Hematopoietic multipotent progenitor cell treated with erythropoietin and hydrocortisone succinate and interleukin-3 and kit ligand, for 6 days (in vitro differentiated cells): ENCODE measurements at places on chromosomes 1 and 21.

GRCh38 chr1:21295002-21295401, 4.7 kb upstream of the ECE1 start:
- peak; percentile 78 for DNase-seq

GRCh38 chr1:219416598-219417238, 196.2 kb downstream of the ZC3H11B start:
- peak; percentile 74 for DNase-seq

GRCh38 chr1:29209173-29209572, 21.6 kb downstream of the MECR start:
- DNase-seq = no peak

- DNase-seq = no peak
Measured at GRCh38 chr1:237287876-237288521, 246.0 kb downstream of the RYR2 start.

DNA sequence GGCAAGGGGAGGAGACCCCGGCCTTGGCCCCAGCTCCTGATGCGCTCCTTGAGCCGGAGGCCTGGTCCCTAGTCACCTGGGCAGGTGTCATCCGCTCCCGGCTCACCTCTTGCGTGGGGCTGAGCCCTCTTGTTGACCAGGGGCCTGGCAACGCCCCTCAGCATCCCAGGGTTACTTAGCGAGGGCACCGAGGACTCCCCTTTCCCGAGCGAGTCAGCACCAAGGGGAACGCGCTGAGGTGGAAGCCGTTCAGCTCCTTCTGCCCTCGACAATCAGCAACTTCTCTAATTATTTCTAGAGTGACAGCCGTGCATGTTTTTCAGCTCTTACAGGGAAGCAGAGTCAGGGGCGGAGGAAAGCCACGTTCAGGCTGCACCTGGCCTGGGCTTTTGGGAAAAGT, 522 bp downstream of the SLC45A1 start:
- no peak for DNase-seq

GRCh38 chr1:8427986-8428385, 110.1 kb downstream of the SLC45A1 start:
- peak; percentile 66 for DNase-seq

GRCh38 chr1:164672588-164672987, 113.6 kb downstream of the PBX1 start:
- peak; percentile 28 for DNase-seq

DNA sequence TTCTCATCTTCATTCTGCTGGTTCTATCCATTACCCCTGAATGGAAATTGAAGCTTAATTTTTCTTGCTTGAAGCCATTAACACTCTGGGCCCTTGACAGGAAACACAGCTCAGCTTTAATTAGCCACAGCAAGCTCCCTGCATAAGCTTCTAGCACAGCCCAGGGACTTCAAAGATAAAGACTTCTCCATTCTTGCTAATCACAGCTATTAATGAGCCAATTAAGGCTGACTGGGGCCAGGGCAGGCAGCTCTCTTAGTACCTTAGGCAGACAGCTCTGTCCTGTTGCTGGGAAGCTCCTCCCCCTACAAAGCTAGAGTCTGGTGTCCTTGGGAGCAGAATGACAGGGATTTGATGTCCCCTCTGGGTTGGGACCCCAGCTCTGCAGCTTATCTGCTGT, 27.9 kb upstream of the TRABD2B start:
- DNase-seq = no peak

DNA sequence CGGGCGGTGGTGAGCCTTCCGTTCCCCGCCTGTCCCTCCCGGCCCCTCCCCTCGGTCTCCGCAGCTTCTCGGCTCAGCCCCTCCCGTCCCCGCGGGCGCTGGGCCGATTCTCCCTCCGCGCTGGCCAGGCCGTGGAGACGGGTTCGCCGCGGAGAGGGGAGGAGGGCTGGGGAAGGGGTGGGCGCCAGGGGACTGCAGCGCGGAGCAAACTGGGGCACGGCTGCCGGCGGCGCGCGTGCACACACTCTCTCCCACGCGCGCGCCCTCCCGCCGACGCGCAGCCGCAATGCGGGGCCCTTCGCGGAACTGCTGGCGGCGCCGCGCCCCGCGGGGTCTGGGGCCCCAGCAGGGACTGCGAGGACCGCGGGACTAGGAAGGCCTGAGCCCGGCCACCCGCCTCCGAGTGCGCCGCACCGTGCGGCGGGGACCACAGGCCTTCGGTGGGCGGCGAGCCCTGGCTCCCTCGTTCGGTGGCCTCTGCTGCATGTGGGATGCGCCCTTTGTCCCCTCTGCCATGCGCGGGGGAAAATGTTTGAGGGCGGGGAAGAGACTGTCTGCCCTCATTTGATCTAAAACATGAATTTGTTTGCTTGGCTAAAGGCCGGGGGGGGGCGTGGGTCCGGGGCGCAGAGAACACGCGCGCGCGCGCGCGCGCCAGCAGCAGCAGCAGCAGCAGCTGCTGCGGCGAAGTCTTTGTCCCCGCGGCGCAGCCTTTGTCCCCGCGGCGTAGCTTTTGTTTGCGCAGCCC, 90.7 kb upstream of the VAMP3 start:
- peak; percentile 33 for DNase-seq

DNA sequence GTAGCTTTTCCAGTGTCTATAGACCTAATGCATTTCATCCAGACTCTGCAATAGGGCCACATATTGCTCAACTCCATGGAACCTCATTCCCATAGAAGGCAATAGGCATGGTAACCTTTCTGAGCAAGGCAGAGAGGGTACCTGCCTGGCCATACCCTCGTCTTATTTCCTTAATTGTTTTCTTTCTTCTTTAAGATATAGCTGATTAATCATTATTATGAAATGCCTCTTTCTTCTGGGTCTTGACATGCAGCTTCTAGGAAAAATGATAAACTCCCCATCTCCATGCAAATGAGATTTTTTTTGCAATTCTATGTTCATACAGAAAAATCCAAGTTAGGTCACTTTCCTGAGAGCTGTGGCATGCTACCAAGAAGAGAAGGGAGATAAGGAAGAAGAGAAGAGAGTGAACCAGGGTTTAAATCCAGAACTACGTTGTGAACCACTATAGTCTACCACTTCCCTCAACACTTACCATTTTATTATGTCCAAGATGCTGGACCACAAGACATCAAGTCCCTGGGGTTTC, 33.0 kb upstream of the IL20 start:
- DNase-seq = peak; percentile 31

DNA sequence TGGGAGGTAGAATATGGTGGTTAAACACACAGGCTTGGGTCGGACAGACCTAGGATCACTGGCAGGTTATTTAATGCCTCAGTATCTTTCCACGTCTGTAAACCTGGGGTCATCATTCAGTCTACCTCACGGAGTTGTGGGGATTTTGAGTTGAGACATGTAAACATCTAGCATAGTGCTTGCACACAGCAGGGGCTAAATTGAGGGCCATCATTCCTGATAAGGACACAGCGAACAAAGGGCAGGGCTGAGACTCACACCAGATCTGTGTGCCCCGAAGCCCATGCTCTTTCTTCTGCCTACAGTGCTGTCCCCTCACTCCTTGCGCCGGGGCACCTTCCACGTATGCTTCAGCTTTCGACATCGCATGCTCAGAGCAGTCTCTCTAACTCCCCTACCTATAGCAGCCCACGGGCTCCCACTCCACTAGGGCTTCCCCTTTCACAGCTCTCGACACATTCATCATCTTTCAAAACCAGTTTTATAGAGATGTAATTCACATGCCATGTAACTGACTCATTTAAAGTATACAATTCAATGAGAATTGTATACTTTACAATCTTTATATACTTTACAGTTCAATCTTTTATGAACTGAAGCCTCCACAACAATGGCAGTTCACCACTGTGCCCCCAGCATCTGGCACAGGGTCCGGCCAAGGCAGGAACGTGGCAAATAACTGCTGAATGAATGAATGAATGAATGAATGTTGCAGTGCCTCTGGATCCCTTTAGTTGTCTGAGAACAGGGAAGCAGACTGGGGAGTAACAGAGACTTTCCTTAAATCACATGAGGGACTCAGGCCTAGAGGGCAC, 48.0 kb downstream of the GPR161 start:
- DNase-seq = no peak

- DNase-seq = no peak
Measured at GRCh38 chr1:91710261-91710660, 175.7 kb downstream of the TGFBR3 start.

DNA sequence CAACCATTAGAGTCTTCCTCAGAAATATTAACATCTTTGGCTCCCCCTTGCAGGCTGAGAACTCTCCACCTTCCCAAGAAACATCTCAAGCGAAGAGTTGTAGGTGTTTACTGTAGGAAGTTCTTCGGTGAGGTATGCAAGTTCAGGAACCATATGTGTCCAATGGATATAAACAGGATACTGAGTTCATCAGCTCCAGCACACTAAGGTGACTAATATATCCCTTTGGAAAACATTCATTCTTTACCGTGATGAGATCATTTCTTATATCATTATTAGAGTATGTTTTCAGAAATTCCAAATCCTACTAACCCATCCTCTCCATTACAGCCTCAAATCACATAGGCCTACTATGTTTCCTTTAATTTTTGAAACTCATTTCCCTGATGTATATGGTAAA, 37.3 kb upstream of the PRMT6 start:
- DNase-seq = no peak

DNA sequence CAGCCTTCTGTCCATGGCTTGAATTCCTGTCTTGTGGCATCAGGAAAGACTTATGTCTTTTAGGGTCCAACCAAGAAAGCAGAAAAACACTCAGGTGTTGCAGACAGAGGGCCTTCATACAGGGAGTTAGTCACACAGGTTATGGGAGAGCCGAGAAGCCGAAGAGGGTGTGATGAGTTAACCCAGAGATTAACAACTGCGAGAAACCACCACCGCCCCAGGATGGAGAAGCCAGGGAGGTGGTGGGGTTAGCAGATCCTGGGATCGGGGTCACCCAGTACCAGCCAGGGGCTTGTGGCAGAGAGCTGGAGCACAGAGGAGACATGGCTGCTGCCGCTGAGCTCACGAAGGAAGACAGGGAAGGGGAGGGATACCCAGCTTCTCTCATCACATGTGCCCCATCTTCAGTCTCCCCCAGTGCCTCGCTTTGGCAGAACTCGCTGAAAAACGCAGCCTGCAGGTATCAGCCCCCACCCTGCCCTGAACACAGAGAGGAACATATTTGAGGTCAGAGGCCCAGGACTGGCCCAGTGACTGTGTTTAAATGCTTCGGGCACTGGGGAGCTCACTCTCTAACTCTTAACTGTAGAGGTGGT, 58.7 kb downstream of the RUNX3 start:
- DNase-seq = no peak

DNA sequence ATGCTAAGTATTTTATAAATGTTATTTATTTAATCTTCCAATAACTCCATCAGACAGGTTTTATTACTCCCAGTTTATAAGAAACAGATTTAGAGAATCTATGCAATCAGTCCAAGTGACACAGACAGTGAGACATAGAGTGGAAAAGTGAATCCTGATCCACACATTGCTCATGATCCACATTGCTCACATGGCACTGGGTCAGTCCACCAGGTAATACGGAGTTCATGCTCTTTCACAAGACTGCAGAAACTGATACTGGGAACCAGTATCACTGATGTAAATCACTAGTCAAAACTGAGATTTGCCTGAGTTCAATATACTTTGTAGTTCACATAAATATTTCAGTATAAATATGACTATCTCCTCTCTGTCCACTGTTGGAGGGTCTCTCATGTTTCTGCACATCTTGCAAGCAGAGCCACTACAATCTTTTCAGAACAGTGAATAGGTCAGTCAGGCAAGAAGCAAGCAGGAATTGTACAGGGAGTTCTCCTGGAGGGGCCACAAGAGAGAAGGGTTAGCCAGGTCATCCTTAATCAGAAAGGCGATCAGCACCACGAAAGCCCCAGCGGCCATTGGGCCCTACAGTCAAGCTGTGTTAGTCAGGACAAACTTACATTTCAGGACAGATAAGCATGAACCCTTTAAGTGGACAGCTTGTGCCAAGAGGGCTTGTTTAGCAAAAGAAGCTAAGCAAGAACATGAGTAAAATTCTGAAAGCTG, 275.4 kb upstream of the NR5A2 start:
- no peak for DNase-seq

GRCh38 chr1:197312163-197312562, 44.1 kb downstream of the CRB1 start:
- no peak for DNase-seq

- peak; percentile 22 for DNase-seq
Measured at GRCh38 chr1:84365225-84366221, 32.8 kb upstream of the DNASE2B start.

DNA sequence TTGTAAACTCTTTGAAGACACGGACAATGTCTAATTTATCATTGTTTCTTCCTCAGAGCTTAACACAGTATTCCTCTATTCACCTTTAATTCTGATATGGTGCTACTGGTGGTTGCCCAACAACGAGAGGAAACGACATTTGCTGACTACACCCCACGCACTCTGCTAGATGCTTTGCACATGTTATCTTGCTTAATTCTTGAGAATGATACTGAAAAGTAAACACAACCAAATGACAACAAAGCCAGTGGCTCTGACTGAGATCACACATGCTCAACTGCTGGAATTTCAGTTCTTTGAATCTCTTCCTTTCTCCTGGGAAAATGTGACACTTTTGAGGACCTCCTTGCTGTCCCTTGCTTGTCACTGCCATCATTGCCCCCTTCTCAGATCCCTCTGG, 37.2 kb upstream of the DDAH1 start:
- DNase-seq = no peak

- DNase-seq = no peak
Measured at GRCh38 chr1:209387969-209388329, 195.6 kb upstream of the CAMK1G start.

GRCh38 chr1:58104960-58105359, 441.6 kb downstream of the OMA1 start:
- DNase-seq = peak; percentile 30

DNA sequence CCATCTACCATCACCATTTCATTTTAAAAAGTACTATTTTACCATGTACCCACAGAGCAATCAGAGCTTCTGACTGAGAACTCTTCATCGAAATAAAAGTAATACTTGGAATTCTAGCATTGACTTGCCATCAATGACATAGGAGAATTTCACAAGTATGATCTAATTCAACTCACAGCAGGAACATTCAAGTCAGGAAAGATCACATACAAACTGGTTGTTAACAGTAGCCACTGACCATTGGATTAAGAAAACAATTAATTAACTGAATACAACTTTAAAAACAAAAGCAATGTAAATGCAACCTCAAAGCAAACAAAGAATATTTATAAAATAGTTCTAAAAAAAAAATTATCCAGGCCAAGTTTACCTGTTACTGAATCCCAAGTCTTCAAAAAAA, 18.8 kb downstream of the RNF115 start:
- DNase-seq = no peak

GRCh38 chr1:28646040-28646439, 2.4 kb upstream of the RNU11 start:
- no peak for DNase-seq

- DNase-seq = no peak
Measured at GRCh38 chr1:111654839-111655238, 35.2 kb downstream of the RAP1A start.

DNA sequence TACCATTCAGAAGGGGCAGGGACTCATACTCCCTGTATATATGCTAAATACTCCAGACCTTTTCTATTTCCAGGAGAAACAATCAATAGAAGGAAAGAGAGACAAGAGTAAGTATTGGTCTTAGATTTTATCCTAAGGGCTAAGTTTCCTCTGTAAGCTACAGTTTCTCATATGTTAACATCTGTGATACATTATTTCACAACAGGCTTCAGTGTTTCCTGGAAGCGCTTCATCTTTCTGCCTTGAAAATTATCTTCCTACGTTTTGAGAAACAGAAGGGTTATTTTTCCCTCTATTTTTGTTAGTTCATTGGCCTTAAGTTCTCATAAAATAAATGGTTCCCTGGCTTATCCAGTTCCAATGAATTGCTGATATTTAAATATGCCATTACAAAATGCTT, 15.6 kb downstream of the FMO1 start:
- DNase-seq = no peak

- DNase-seq = peak; percentile 31
Measured at GRCh38 chr1:232655028-232655745, 25.3 kb upstream of the SIPA1L2 start.
